NCI-H345 (cell line): ENCODE measurements at places on chromosomes 6 and 20.

GRCh38 chr20:56636716-56637115 lies 7.6 kb downstream of the TFAP2C start:
- DNase-seq = no peak

DNA sequence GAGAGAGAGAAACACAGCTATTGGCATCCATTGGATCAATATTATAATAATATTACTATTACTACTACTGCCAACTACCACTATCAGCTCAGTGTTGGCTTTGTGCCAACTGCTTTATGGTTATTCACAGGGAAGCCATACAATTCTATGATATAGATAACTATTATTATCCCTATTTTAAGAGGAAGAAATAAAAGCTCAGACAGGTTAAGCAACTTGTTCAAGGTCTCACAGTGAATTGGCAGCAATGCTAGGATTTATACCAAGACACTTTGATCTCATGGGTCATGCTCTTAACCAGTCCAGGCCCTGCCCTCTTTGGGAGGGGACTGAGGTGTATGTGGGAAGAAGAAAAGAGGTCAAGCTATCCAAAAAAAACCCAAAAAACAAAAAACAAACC lies 82.0 kb upstream of the TRAF3IP2 start:
- DNase-seq = no peak

GRCh38 chr6:136350914-136351313 lies 61.3 kb upstream of the BCLAF1 start:
- DNase-seq = no peak

GRCh38 chr20:50107796-50108331 lies 5.1 kb downstream of the UBE2V1 start:
- no peak for DNase-seq

GRCh38 chr6:43572015-43572414 lies 3.8 kb downstream of the XPO5 start:
- DNase-seq = no peak

GRCh38 chr6:119116712-119117281 lies 38.3 kb upstream of the FAM184A start:
- no peak for DNase-seq

- DNase-seq = no peak
Measured at GRCh38 chr6:133761706-133762105, 127.2 kb upstream of the TCF21 start.

DNA sequence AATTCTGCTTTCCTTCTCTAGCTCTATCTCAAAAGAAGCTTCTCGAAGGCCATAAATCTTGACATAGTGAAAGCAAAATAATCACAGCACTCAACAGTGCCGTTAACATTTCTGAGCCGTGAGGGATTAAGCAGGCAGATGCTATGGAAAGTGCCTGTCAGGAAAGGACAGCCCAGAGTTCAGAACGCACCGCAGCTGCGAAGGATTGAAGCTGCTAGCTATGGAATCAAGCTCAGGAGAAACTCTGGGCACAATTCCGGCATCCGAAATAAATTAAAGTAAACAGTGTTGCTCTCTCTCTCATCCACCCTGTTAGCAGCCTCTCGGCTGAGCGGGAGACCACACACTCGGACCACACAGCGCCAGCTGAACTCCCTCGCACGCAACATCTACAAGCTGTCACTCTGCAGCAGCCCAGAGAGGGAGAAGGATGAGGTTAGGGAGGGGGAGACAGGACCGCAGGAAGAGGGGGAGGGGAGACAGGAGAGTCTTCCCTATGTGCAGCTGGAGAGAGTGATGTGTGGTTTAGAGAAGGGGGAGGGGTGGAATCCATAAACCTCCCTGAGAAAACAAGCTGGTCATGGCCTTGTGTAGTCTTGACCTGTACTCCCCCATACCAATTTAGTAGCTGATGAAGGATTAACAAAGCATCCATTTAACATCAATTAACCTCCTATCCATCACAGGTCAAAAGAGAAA lies 9.0 kb downstream of the EXOC2 start:
- DNase-seq = no peak

DNA sequence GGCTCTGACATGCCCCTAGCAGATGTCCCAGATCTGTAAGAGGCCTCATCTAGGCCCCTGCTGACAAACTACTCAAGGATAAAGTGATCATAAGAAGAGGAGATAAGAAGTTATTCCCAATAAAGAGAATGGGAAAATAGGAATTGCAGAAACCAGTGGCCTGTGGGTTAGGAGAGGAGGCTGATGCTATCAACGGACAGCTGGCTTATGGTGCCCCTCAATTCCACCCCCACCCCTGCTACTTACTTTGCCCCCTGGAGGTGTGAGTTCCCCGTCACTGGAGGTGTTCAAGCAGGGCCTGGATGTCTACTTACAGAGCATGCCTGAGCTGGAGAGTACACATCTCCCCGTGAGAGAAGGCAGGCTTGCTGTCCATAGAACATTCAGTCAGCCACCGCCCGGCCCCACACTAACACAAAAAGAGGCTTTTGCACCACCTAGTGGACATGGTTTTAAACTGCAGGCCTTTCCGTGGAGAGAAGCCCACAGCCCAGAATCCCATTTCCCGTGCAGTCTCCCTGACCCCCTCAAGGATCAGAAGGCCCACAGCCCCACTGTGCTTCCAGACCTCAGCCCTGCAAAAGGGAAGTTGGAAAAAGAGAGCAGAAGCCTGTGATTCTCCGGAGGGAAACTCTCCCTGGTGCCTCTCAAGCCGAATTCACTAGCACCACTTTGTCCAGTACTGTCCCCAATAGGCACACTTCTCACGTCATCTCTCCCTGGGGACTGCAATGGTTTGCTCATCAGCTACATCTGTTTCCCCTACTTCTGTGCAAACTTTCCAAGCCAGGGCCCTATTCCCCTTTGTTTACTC lies 23.8 kb upstream of the BNIP5 start:
- DNase-seq = peak; percentile 82

DNA sequence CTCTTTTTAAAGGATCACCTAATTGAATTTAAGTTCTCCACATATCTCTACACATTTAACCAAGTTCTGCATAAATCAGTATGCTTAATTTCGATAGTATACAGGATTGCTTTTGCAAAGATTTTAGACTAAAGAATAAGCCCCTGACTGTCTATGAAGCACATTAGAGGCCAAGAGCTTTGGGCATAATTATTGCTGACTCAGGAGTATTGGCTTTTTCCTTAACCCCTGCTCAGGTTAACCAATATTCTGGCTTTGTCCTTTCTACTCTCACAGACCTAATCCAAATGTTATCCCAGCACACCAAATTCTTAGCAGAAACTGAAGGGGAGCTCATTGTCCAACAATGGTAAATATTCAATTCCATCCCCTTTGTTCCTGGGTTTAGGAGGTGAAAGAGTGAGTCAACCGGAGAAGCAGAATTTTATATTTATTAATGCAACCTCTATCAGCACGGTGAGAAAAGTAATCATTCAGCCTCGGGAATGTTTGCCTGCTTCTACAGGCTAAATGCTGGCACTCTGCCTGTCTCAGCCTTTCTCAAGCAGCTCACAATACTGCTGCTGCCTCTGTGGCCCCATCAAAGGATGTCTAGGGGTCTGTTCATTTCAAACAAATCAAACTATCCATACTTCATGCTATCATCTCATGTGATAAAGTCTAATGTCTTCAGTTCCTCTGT lies 125.0 kb downstream of the SIM1 start:
- no peak for DNase-seq

DNA sequence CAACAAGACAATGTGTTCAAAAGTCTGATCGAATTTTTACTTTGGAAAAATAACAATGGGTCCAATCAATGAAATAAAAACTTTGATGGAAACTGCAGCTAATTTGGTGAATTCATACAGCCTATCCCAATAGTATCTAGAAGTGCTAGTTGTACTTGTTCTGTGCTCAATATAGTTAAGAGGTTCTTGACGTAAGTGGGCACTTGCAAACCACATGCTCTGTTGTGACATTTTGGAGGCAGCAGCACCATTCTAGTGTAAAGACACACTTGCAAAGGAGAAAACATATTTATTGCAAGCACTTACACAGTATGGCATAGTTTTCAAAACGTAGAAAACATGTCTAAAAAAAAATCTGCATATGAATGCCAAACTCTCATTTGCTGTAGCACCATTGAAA lies 6.7 kb upstream of the KLHL31 start:
- DNase-seq = peak; percentile 25

DNA sequence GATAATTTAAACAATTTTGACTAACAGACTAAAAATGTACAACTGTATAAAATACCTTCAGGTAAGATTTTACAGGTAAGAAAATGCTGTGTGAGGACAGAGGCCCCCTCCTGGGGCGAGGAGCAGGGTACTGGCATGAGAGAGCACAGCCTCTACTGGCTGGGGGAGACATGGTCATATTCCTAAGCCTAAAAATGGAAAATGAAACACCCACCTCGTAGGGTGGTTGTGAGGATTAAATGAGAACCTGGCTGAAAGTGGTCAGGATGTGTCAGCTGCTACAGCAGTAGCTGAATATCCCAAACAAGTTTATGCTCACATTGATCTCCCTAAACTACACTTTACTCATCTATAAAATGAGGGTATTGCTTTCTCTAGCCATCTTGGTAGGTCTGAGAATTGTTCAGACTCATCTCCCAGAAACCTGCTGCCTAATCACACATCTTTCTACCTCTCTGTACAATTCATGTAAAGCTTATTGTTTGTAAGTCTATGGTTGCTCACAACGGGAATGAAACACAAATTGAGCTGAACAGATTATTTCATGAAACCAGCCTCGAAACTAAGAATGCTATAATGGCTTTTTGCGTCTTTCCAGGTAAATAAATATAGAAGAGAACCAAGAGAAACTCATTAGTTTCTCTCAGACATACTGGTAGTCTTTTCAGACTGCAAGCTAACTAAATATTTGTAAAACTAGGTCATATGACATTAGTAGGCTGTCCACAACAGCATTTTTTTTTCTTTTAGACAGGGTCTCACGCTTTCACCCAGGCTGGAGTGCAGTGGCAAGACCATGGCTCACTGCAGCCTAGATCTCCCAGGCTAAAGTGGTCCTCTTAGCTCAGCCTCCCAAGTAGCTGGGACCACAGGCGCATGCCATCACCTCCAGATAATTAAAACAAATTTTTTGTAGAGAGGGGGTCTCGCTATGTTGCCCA lies 69.6 kb downstream of the POPDC3 start:
- DNase-seq = no peak

GRCh38 chr6:9121549-9121948 lies 686.2 kb upstream of the SLC35B3 start:
- no peak for DNase-seq

- DNase-seq = no peak
Measured at GRCh38 chr20:2465100-2465499, 5.5 kb downstream of the SNRPB start.

- DNase-seq = no peak
Measured at GRCh38 chr6:27163834-27164233, 83.7 kb upstream of the PRSS16 start.

DNA sequence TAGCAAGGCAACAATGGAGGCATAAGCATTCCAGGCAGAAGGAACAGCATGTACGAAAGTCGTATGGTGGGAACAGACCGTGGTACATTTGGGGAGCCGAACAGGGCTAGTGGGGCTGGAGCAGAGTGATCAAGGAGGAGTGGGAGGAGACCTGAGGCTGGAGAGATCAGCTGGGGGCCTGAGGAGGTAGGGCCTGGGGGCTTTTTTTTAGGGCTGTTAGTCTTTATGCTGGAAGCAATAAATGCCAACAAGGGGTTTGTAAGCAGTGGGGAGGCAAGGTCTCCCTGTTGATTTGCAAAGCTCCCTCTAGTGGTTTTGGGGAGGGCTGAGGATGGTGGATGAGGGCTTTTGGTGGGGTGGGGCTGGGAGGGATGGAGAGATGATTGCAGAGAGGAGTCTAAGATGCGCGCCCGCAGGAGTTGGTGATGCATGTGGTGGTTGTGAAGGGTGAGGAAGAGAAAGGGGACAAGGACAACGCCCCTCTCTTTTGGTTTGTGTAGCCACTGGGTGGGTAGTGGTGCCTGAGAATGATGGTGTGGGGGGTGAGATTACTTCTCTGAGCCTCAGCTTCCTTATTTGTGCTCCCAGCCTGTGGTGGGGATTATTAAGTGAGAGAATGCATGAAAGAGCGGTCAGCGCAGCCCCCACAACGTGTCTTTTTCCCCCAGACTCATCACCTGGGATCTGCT lies 74.1 kb upstream of the TOX2 start:
- DNase-seq = peak; percentile 23

DNA sequence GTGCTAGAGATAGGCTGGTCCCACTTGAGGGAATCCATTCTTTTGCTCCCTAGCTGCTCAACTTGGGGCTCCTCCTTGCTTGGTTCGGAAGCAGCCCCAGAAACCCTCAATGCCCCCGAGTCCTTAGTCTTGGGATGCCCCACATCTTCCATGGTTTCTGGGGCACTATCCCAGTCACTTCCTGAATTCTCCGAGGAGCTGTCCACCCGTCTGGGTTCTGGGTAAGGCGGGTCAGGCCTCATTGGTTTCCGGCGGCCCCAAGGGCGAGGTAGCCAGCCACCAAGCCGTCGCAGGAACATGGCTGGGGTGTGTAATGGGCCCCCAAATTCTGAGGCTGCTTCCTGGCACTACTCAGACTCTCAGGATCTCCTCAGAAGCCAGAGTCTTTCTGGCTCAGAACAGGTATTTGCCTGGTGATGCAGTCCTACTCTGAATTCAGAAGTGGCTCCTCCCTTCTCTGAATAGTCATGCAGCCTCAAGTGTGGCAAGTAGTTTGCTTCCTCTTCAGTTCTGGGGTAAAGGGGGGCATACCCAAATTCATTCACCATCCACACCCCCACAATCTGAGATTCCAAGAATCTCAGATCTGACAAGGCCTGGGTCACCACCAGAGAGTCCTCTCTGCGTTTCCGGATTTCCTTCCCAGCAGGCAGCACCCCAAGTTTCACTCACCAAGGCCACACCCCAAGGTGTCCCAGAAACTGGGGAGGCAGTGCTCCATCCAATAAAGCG lies 763 bp downstream of the C6orf47 start:
- no peak for DNase-seq

- no peak for DNase-seq
Measured at GRCh38 chr6:43753570-43754183, 16.3 kb upstream of the VEGFA start.

GRCh38 chr6:149842331-149842730 lies 21.8 kb downstream of the LRP11 start:
- DNase-seq = peak; percentile 59

GRCh38 chr20:49887251-49888211 lies 27.8 kb downstream of the SPATA2 start:
- no peak for DNase-seq

DNA sequence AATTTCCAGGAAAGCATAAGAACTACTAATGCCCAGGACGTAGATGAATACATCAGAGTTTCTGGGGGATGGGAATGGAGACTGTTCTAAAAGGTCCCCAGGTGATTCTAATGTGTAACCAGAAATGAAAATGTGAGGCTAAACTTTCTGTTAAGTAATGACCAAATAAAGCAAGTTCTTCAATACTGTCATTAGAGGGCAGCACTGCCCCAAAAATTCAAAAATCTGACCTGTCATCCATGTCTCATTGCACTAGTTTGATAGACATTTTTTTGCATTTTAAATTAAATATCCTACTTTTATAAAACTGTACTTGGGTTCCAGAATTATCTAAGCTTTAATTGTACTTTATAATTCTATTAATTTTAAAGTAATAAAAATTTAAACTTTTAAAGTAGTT lies 94.9 kb downstream of the RFX6 start:
- peak; percentile 36 for DNase-seq

GRCh38 chr6:2085657-2086056 lies 159.7 kb downstream of the GMDS start:
- DNase-seq = no peak
